Purkinje cell (primary cell): ENCODE measurements at places on chromosomes 2 and 18. TPM values are rescaled to one million over a fixed set of nuclear protein-coding genes. Genes with fewer than 3 reads are reported as not detected.

BCL11A gene
- 195 and 215 TPM in 2 replicates for polyA plus RNA-seq

VWC2L gene
- 1.3 TPM in 1 of 2 replicates, not detected in the other for polyA plus RNA-seq

HRH4 gene
- polyA plus RNA-seq, result not detected in 2 replicates

CFAP221 gene
- polyA plus RNA-seq, result 16.7 and 29.3 TPM in 2 replicates

RNU2-63P gene
- polyA plus RNA-seq, result not detected in 2 replicates

NEB gene
- polyA plus RNA-seq, result 2.4 and 8.1 TPM in 2 replicates

LINC00305 gene
- not detected in 2 replicates for polyA plus RNA-seq
